ENCODE measurements at places on chromosomes 5 and 9.

- H3K4me3 ChIP-seq, result no peak overlapping the region
- H3K27me3 ChIP-seq, result peaks cover 53% of the 10 kb centered on the region
- DNase-seq, result no peak
- H3K4me1 ChIP-seq, result no peaks in the 10 kb centered on the region
Observed at GRCh38 chr5:6578676-6579343, 54.0 kb downstream of the NSUN2 start.

- no peak overlapping the region for H3K27ac ChIP-seq
- no peak overlapping the region for H3K4me3 ChIP-seq
- no peak for DNase-seq
- no peaks in the 10 kb centered on the region for H3K27me3 ChIP-seq
- H3K4me1 ChIP-seq, result peaks cover 2% of the 10 kb centered on the region
Observed at GRCh38 chr9:81125446-81126092, 563.8 kb downstream of the TLE1 start.

DNA sequence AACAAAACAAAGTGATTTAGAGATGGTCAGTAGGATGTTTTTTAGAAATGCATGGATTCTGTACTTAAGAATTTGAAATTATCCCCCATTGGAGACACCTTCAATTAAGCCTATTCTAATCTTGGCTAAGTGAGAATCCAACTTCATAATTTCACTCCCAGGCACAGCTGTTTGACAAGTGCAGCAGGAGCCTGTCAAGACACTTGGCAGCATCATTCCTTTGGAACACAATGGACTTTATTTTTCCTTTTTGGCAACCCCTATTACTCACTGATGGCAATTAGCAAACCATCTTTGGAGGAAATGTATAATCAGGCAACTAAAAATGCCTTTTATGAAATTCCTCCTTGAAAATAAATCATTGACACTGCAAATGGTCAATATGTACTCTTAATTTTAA lies 194.7 kb downstream of the GLIS3 start:
- DNase-seq, result no peak
- peaks cover 5% of the 10 kb centered on the region for H3K27me3 ChIP-seq
- no peak overlapping the region for H3K4me3 ChIP-seq
- H3K4me1 ChIP-seq, result peaks cover 8% of the 10 kb centered on the region
- H3K27ac ChIP-seq, result no peak overlapping the region
- H3K36me3 ChIP-seq, result no peaks in the 10 kb centered on the region

- peaks cover 25% of the 10 kb centered on the region for H3K36me3 ChIP-seq
- H3K27ac ChIP-seq, result no peak overlapping the region
- H3K4me3 ChIP-seq, result no peak overlapping the region
- H3K27me3 ChIP-seq, result no peaks in the 10 kb centered on the region
- peaks cover 50% of the 10 kb centered on the region for H3K4me1 ChIP-seq
- DNase-seq, result no peak
Observed at GRCh38 chr9:6926436-6926835, 168.7 kb downstream of the KDM4C start.

DNA sequence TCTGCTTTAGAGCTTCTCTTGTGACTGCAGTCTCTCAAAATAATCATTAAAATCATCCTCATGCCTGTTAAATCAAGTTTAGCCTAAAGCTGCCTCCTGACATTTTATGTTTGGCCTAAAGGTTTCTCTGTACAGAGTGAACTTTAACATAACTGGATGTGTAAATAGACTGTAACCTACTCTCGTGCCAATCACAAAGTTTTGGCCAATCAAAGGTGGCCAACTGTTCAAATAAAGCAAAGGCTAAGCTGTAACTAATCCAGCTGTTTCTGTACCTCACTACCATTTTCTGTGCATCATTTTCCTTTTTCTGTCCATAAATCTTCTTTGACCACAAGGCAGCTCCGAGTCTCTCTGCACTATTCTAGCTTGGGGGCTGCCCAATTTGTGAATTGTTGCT lies 86.2 kb downstream of the GCNT1 start:
- H3K27ac ChIP-seq, result no peak overlapping the region
- H3K4me3 ChIP-seq, result no peak overlapping the region
- DNase-seq, result no peak
- no peaks in the 10 kb centered on the region for H3K4me1 ChIP-seq
- peaks cover 1% of the 10 kb centered on the region for H3K36me3 ChIP-seq
- H3K27me3 ChIP-seq, result peaks cover 4% of the 10 kb centered on the region

DNA sequence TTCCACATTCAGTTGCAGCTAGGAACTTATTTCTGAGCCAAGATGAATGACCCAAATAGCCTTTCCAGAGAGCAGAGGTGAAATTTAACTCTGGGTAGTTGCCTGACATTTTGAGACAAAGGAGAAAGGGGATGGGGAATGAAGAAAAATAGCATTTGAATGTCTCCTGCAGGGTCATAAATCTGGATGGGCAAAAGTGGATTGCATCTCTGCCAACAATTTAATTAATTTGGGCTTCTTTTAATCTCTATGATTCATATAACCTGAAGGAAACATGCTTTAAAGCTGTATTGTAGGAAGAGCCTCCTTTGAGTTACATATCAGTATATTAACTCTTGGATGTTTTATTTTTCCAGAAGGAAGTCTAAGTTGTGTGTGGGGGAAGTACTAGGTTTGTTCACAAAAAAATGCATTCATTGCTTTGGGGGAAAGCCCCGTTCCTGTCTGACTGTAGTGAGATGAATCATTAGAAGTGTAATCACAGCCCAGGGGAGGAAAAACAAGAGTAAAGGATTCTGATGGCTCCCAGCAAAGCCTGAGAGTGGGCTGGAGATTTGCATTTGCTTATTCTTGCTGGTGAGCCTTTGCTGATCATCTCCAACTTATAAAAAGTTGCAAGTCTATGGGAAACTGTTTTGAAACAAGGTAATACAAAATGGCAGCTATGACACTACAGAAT lies 133.0 kb upstream of the IQGAP2 start:
- peaks cover 23% of the 10 kb centered on the region for H3K4me1 ChIP-seq
